Activated T-helper 9 cell treated with anti-CD3 and anti-CD28 coated beads, Interleukin-2, amount 50 U/mL, for 16 hours (primary cell): ENCODE measurements at places on chromosomes 1 and 21.

GRCh38 chr1:40314721-40315238 is 2.3 kb downstream of the COL9A2 start:
- DNase-seq = no peak

DNA sequence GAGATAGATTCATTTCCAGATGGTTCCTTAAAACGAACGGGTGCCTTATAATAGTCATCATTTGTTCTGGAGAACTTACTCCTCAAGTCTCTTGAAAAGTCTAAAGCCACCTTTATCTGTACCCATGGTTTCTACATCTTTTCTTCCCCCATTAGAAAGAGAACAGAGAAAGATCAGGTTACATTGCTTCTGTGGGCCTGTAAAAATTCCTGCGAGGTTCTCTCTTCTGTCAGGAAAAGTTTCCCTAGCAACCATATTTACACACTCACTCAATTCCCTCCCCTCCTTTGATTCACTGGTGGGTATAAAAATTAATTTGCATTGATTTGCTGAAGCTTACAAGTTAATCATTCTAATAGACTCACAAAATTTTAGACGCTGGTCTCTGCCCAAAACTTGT is 6.7 kb downstream of the PHC2 start:
- DNase-seq = no peak

GRCh38 chr1:8540261-8540941 is 222.5 kb downstream of the SLC45A1 start:
- DNase-seq = no peak

- DNase-seq = no peak
These were observed 803 bp upstream of the RHBG start for GRCh38 chr1:156368157-156368658.

DNA sequence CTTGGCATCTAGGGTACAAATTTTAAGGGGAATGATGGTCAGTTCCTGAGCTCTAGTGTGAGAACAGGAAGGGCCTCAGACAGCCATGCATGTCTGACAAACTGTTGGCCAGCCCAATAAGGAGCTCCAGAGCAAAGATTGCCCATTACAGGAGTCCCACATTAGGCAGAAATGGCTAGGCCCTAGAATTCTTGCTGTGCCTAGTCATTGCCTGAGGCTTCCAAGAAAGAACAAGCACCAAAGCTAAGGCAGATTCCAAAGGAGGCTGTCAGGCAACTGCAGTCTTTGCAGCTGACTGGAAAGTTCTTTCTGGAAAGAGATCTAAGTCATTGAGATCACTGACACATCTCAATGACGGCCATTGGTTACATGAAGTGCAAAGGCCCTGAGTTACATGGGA is 3.9 kb upstream of the STIL start:
- DNase-seq = no peak

DNA sequence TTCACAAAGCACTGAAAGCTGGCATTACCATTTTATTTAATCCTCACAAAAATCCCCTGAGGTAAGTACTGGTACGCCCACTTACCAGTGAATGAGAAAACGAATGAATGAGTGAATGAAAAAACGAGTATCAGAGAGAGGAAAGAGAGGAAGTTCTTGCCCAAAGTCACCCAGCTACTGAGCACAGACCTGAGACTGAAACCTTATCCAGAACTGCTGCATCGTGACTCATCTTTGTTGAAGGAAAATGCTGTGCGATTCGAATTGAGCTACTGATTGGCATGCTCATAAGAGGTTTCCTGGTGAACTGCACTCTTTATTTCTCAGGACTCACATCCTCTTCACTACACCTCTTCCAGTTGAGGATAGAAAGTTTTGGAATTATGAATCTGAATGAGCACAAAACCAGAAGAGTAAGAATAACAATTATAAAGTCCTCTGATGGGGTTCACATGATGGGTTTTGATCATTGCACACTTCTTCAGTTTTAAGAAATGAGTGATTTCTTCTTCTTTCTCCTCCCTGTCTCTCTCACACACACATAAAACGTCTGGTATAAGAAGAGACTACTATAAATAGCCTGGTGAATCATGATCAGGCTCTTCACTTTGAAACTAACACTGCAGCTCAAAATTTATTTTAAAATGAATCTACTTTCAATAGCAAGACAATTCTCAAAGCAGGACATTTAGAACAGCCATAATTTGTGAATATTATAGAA is 32.1 kb downstream of the IL12RB2 start:
- no peak for DNase-seq

GRCh38 chr1:22878626-22879025 is 94.0 kb downstream of the LACTBL1 start:
- no peak for DNase-seq

DNA sequence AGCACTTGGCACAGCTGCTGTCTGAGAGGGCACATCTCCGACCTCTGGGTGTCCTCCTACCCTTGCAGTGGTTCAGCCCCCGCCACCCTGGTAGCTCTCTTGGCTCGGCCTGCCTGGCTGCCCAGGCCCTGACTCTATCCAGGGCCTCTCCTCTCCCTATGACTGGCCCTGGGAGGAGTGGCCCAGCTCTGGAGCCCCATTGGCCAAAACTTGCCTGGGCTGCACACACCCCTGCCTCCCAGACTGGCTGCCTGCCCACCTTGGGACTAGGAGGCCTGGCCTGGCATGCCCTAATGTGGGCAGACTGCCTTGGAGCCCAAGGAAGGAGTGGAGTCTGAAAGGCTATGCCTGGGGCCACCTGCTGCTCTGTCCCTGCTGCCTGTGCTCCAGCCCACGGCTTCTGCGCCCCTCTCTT is 33.6 kb downstream of the ACOT11 start:
- no peak for DNase-seq

DNA sequence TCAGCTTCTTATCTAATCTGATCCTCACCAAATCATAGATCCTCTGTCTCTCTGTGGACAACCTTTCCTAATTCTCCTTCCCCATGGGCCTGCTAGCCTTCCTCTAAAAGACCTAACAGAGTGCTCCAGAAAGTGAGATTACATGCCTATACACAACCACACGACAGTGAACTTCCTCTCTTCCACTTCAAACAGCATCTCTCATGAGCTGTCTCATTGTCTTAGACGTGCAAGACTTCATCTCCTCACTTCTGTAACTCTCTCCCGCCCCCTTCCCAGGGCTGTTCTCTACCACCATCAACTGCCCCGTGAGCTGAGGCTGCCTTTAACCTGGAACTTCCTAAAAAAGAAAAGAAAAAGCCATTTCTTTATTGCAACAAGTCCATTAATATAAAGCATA is 14.1 kb upstream of the A3GALT2 start:
- DNase-seq = no peak

- DNase-seq = no peak
These were observed 273.1 kb upstream of the SNX7 start for GRCh38 chr1:98388441-98388840.

DNA sequence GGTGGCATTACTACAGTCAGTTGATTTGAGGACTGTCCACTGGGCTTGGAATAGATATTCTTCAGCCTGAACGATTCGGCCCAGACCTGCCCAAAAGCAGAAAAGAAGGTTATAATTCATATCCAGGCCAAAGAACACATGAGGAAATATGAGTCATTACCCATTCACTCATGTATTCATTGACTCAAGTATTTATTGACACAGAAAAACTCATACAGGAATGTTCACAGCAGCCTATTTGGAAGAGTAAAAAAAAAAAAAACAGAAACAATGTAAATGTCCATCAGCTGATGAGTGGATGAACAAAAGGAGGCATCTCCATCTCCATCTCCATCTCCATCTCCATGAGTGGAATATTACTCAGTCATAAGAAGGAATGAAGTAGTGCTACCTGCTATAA is 15.9 kb downstream of the ZMYND12 start:
- no peak for DNase-seq

DNA sequence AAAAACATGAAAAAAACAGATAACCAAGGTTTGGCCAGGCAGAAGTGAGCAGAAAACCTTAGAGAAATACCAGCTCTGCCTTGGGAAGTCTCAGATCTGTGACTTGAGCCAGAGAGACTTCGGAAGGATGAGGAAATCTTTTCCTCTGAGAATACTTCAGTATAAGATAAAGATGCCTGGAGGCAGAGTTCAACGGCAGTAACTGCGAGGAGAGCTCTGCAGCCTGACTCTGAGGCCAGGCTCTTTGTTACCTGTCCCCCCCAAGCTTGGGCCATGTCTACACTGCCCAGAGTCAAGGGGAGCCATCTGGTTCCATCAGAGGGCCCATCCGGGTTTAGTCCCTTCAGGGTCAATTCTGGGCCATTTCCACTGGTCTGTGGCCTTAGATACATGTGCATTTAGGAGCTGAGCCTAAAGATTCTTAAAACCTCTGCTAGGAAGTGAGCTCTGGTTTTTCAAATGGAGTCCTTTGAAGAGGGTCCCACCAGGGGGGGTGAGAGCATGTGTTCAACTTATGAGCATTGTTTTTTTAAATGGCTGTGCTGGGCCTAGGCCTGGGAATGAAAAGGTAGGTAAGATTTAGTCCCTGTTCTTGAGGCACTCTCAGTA is 8.7 kb downstream of the KIRREL1 start:
- DNase-seq = no peak

GRCh38 chr1:53332833-53333232 is 5.0 kb upstream of the LRP8 start:
- DNase-seq = no peak

- DNase-seq = no peak
These were observed 79.0 kb downstream of the GALNT2 start for GRCh38 chr1:230145953-230146476.

- no peak for DNase-seq
These were observed 1.4 kb downstream of the ESRRG start for GRCh38 chr1:216721863-216722262.

DNA sequence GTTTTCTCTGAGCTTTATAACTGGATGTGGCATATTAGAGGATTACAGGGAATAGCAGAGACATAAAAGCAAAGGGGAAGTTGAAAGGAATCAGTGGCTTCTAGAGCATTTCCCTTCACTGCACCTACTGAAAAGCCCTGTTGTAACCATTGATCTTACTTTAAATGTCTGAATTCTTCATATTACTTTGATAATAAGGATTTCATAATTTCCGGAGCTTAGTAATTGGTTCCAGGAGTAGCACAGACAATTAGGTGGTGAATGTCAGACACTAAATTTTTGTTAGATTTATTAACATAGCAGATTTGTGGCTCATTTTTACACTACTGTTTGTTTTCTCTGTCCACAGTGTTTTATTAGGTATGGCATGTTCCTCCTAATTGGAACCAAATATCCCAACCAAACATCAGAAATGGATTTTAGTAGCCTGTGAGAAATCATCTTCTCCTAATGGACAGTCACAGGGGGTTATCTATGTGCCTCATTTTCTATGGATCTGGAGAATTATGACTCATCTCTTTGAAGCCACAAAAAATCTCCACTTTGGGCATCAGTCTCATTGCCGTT is 100.5 kb downstream of the GIPC2 start:
- DNase-seq = no peak

- DNase-seq = no peak
These were observed 355.6 kb upstream of the KAZN start for GRCh38 chr1:14242870-14243269.

- peak; percentile 78 for DNase-seq
These were observed at the start of gene CD58 for GRCh38 chr1:116570358-116571214. CD58 (minus strand) TSS chr1:116571026; CDS start chr1:116570972, 54 bp downstream.

DNA sequence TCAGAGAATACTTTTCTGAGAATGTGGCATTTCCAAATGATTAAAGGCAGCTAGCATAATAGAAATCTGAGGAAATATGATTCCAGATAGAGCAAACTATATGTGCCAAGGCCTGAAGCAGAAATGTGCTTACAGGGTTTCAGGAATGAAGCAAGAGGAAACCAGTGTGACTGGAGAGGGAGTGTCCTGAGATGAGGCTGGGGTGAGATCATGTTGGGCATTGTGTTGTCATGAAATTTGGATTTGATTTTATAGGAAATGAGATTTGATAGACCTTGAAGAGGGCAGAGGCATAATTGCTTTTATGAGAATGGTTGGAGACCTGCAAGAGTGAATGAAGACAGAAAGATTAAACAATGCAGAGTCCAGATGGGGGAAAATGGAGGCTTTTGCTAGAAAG is 338.1 kb upstream of the SNX7 start:
- no peak for DNase-seq

DNA sequence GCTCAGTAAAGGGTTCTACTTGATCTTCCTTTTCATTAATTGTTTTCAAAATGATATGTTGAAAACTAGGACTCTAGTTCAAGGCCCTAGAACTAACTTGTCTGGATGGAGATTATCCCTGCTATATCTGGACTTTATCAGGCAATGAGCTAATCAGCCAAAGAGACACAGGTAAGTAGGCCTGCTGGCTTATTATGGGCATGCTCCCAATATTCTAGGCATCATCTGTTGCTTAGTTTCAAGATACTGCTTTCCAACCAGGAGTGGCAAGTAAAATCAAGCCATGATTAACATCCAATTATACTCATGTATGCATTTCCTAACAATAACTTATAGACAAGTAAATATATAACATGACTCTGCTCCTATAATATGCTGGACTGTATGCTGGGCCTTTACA is 4.2 kb downstream of the DNASE2B start:
- DNase-seq = no peak

DNA sequence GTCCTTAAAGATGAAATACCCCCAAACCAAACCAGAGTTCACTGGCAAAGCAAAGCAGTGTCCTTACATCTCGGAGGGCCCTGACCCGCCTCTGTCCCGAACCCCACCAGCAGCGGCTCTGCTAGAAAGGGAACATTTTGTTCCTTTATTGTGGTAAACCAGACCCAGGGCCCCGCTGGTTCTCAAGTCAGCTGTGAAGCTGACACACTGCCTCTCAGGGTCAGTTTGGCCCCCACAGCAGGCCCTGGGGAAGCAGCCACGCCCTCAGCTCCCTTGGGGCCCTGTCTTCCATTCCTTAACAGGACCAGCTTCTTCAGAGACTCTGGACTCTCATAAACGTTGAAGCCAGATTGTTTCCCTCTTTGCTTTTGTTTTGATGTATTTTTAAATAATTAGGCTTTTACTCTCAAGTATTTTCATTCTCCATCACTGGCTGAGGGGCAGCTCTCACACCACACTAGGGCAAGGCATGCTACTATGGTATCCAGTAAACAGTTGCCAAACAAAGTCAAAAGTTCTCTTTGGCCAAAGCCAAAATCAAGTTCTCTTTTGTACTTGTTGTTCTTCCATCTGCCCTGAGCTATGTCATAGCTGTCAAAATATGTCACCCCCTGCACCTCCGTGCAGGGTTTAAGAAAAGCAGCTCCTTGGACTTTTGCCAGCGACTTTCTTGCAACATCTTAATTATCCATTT is 61.1 kb upstream of the ANGPTL1 start:
- no peak for DNase-seq

DNA sequence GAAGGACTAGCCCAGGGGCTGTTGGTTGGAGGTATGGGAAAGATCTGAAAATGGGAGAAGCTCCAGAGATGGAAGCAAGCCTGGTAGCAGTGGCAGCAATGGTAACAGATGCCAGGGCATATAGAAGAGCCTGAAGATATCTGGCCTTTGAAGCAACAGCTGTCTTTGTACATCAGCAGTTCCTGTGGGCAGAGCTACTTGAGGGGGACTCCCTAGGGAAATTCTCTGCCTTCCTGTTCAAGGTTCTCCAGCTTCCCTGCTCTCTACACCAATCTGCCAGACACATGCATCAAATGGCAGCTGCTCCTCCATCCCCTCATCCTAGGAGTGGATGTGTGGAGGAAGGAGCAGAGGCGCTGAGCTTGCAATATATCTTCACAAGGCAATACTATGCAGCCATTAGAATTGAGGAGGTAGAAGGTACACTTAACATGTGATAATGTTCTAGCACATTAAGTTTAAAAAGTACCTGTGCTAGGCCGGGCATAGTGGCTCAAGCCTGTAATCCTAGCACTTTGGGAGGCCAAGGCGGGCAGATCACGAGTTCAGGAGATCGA is 2.2 kb downstream of the TMEM35B start:
- DNase-seq = no peak
